NCI-H774 (cell line): ENCODE measurements at places on chromosomes 4 and X.

GRCh38 chrX:2320580-2321327 is 180.0 kb downstream of the DHRSX start:
- no peak for DNase-seq

GRCh38 chr4:124018383-124019317 is 622.1 kb downstream of the SPRY1 start:
- no peak for DNase-seq

GRCh38 chrX:31272472-31272775 is 200.6 kb upstream of the FTHL17 start:
- no peak for DNase-seq

DNA sequence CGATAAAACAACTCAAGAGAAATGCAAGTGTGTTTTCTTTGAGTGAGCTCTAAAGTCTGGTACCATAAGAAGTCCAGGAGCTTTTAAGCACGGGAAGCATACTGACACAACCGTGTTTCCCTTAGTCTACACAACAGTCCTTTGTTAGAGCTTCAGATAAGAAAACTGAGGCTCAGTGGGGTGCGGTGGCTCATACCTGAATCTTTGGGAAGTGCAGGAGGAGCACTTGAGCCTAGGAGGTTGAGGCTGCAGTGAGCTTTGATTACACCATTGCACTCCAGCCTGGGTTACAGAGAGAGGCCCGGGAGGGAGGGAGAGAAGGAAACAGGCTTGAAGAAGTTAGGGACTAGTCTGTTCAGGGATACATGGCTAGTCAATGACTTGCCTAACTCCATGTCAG is 21.9 kb downstream of the LEF1 start:
- no peak for DNase-seq

DNA sequence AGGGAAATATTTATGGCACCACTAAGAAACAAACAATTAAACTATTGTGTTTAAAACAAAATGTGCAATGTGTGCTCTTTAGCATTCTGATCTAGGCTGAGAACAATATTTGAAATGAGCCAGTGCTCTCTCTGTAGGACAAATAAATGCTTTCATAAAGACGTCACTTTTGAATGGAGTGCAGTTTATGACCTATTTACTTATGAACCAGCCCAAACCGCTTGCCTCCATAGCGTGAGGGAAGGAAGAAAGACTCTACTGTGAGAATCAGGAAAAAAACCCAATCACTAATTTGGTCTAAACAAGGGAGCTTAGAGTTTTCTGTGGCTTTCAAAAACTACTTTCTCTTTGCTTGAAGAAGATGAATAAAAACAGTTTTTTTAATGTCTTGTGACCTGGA is 39.4 kb downstream of the SAT1 start:
- DNase-seq = peak; percentile 79

GRCh38 chr4:1783015-1783414 is 10.1 kb upstream of the FGFR3 start:
- DNase-seq = no peak

DNA sequence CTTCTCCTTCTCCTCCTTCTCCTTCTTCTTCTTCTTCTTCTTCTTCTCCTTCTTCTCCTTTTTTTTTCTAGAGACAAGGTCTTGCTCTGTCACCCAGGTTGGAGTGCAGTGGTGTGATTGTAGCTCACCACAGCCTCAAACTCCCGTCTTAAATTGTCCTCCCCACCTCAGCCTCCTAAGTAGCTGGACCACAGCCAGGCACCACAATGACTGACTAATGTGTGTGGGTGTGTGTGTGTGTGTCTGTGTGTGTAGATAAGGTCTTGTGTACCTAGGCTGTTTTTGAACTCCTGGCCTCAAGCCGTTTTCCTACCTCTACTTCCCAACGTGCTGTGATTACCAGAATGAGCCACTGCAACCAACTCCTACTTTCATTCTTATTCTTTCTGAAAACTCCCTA is 390.9 kb downstream of the ADAM29 start:
- no peak for DNase-seq

GRCh38 chr4:38815885-38816782 is 11.5 kb upstream of the TLR1 start:
- DNase-seq = no peak

GRCh38 chr4:156255230-156256007 is 301.8 kb upstream of the CTSO start:
- peak; percentile 49 for DNase-seq

DNA sequence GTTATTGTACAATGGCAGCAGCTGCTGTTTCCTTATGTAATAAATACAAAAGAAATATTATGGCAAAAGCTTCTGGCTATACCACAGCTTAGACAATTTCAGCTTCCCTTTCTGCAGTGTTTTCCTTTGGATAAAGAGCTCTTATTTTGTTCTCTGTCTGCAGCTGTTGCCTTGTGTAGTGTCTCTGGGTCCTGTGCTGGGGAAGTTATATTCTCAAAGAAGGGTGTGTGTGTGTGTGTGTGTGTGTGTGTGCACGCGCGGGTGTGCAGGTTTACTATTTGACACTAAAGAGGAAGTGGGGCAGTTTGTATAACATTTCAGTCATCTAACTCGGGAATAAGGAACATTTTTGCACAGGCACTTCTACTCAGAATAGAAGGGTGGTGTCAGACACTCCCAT is 83.6 kb downstream of the REPS2 start:
- no peak for DNase-seq

DNA sequence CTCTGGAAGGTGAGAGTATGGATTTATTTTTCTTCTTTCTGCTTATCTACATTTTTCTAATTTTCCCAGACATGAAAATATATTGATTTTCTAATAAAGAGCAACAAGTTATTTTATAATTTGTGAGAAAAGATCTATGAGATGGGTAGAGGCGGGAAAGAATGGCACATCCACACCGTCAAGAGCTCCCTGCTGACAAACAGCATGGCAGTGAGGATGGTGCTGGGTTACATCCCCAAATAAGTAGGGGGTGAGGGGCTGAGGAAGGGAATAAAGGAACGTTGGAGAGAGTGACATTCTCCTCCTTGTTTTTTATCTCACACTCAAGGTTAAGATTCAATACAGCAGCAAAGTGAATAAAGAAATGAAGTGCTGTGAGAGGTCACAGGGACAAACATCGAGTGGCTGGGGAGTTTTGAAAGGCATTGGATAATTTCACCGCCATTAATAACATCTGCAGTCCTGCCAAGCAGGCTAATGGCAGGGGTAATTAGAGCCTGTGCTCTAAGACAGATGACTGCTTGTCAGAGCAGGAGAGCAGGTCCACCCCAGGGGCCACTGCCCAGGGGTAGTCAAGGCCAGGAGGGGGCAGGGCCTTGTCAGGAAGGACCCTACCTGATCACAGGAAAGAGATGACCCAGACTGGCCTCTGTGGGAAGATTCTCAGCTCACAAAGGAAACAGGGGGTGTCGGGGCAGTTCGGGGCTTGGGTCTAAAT is 323.8 kb downstream of the FBXW7 start:
- no peak for DNase-seq

DNA sequence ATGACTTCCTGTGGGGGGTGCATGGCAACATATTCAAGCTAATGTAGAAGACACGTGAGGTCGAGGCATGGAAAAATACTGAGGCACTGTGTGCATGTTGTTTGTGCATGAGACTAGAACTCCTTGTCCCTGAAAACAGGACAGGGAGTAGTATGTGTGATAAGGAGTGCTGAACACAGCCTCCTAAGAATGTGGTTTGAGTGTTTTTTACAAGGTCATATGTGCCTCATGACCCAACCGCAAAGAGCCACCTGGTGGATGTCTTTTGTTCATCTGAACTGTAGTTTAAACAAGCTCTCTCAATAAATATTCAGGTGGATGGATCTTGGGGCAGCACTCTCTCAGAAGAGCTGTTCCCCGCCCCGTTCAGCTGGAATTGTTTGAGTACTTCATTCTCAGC is 226.6 kb downstream of the NLGN4X start:
- no peak for DNase-seq

DNA sequence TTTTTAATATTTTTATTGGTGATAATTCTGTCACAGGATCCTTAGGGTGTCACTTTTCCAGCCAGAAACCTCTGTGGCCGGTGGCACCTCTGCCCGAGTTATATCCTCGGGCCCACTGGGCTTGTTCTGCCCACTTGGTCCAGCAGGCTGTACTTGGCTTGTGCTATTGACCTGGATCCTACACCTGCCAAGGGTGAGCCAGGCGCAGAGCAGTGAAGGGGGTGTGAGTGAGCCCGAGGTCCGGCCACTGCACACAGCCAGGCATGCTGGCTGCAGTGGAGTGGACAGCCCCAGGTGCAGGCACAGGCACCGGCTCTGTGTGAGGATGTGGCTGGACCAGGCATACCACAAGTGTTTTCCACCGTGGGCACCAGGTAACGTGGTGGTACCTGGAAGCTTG is 54.7 kb upstream of the NUDT6 start:
- DNase-seq = no peak

- DNase-seq = no peak
Observed at GRCh38 chrX:16130707-16131106, 7.3 kb downstream of the GRPR start.

- no peak for DNase-seq
Observed at GRCh38 chr4:189806506-189806905, 134.2 kb upstream of the FRG1 start.

DNA sequence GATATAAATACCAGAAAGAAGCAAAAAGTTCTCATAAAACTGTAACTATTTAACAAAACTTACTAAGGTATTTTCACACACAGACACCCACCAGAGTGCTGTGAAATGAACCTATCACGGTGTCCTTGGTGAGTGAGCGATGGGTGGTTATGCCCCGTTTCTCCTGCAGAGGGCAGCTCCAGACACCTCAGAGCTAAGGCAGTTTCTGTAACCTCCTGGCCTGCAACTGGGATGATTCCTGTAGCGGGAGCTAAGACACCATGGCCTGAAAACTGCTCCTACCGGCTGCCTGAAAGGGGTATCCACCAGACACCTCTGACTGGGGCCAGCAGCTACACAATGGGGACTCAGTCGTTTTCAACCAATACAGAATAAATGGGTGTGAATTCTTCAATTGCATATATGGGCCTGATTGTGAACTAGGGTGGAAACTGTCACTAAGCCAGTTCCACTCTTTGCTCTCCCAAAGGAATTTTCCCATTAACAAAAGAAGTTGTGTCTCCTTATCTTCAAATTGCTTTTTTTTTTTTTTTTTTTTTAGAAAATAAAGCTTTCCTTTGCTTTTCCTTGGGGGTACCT is 2375.8 kb upstream of the TENM3 start:
- no peak for DNase-seq

GRCh38 chr4:17708992-17709762 is 72.2 kb downstream of the FAM184B start:
- DNase-seq = no peak

DNA sequence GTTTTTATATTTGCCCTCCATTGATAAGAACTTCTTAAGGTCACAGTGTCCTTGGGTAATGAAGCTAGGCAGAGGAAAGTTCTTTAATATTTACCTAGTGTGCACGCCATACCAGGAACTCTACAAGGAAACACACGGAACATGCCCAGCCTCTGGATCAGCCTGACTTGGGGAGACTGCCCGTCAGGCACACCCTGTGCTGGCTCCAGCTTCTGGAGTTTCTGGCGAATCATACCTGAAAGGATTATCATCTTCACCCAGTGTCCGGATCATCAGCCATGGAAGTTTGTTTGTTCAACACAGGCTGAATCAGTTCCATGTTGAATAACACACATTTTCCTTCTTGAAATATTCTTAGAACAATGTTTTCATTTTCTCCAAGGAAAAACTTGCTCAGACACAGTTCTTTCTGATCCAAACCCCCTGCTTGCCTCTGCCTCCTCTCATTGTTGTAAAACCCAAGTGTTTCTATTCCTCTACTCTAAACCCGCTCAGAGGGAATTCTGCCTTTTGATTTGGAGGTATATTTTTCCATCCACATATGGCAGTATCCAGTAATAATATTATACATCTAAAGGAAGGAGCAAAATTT is 176.7 kb downstream of the SHROOM3 start:
- DNase-seq = no peak

DNA sequence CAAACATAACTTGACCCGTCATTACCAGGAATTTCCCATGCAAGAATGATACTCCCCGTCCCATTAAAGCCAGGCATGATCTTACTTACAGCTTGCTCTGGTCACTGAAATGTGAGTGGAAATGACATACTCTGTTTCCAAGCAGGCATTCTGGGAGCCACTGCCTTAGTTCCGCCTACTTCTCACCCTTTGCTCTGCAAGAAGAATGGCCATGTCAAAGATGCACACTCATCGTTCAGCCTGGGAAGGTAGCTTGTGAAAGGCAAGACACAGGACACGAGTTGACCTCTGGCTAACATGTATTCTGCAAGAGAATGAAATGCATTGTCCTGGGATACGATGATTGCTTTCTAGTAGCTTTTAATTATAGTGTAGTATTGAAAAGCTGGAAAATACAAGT is 1144.4 kb downstream of the NLGN4X start:
- no peak for DNase-seq

GRCh38 chrX:46185923-46186810 is 359.1 kb downstream of the ZNF674 start:
- no peak for DNase-seq

- DNase-seq = peak; percentile 17
Observed at GRCh38 chr4:133668061-133668851, 519.2 kb downstream of the PCDH10 start.

DNA sequence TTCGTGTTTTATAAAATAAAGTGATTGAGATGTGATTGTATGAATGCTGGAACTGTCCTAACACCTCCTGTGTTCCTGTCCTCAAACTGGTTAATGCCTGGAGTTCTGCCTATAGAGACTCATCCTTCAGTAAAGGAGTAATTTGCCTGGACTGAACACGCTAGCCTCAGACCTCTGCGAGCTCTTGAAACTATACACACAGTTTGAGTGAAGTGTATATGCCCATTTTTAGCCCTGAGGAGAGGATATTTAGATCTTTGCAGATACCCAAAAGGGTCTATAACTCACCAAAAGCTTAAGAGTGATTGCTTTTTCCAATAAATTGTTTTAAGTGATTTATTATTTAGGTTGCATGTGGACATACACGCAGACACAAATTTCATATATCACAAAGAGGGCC is 29.9 kb upstream of the STIM2 start:
- no peak for DNase-seq

GRCh38 chr4:6493658-6494304 is 21.4 kb upstream of the PPP2R2C start:
- no peak for DNase-seq

DNA sequence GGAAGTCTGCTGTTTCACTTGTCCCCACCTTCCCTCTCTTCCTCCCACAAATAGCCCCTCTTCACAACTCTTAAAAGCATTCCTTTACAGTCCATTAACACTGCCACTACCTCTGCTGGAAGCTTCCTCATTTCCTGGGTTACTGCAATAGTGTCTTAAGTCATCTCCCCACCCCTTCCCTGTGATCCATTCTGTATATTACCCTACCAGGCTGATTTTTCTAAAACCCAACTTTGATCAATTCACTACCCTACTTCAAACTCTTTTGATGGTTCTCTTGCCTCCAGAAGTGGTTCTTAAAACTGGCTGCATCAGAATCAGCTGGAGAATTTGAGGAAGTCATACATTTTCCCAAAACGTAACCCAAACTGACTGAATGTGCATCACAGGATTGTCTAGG is 8.8 kb upstream of the XIAP start:
- DNase-seq = no peak

- DNase-seq = no peak
Observed at GRCh38 chr4:61571761-61572559, 371.8 kb downstream of the ADGRL3 start.

GRCh38 chrX:23012162-23012561 is 12.4 kb downstream of the DDX53 start:
- no peak for DNase-seq
